ENCODE measurements at places on chromosomes 4 and X.

- DNase-seq = no peak
Measured at GRCh38 chrX:85963736-85964135, 83.6 kb downstream of the CHM start.

GRCh38 chrX:105882581-105883275 is 60.4 kb downstream of the NRK start:
- no peak for DNase-seq

DNA sequence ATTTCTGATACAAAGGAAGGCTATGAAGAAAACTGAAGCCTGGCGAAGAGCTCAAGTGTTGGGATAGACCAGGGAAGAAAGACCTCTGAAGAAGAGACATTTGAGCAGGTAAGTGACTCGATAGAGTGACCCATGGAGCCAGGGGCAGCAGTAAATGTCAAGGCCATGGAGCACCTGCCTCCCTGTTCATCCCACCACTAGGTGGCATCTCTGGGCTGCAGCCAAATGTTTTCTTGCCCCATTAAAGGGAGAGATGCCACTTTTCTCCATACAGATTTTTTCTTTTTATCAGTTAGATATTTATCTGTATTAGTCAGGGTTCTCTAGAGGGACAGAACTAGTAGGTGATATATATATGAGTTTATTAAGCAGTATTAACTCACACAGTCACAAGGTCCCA is 4.9 kb upstream of the ZNF81 start:
- DNase-seq = no peak

DNA sequence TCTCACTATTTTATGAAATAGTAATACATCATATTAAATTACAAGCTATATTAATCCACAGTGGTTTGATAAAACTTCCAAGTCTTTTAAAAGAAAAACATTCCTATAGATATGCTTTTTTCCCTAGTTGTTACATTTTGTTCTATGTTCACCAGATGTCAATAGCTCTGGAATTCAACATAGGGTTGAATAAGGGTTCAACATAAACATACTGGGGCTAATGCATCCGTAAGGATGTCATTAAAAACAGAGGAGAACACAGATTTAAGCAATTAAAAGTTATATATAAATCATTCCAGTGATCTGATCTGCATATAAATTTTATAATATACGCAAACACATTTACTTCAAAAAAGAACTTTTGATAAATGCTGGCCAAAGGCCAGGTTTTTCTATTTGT is 32.5 kb downstream of the SULT1B1 start:
- no peak for DNase-seq

DNA sequence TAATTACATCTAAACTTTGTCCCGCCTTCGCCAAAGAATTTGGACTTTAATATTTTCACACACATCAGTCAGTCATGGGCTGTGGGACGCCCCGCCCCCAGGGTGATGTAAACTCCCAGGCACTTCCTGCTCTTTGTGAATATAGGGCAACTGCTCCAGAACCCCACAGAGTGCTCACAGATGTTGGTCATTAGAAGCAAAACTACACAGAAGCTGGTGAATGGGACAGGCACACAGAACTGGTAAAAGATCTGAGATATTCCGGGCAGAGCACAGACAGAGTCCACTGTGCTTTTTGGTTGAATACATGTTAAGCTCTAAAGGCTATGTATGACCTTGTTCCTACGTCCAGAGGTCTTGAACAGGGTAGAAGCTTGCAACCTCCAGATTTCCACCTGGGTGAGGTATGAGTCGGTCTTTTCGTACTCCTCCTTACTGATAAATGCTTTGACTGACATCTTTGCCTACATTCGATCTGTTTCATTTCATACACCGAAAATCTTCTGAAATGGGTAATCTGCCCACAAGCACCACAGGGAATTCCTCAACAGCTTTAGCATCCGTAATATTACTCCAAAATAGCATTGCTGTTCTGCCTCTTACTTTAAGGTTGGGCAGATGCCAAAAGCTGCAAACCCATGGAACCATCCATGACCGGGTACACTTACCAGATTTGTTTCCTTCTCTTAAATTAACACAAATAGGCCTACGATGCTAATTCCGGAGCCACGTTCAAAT is 144.6 kb downstream of the AMELX start:
- DNase-seq = no peak

- no peak for DNase-seq
Measured at GRCh38 chrX:48666649-48667048, 16.9 kb upstream of the WAS start.

DNA sequence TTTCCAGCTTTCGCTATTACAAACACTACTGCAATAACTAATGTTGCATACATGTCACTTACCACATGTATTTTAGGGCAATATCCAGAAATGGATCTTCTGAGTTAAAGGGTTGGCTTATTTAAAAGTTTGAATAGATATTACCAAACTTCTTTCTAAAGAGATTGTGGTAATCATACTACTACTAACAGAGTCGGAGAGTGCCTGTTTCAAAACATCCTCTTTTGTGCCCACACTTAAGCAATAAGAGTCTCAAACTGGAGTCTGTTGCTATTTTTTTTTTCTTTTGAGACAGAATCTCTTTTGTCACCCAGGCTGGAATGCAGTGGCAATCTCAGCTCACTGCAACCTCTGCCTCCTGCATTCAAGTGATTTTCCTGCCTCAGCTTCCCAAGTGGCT is 35.8 kb downstream of the FGFBP1 start:
- DNase-seq = no peak

- DNase-seq = no peak
Measured at GRCh38 chr4:336893-337142, 796 bp upstream of the ZNF141 start.

Data from cerebellar nuclear complex (tissue), 1 donor.